ENCODE measurements at places on chromosomes 5 and 9. TPM values are rescaled to one million over a fixed set of nuclear protein-coding genes. Genes with fewer than 3 reads are reported as not detected.

UGCG gene
- total RNA-seq: 44.9 TPM

DNA sequence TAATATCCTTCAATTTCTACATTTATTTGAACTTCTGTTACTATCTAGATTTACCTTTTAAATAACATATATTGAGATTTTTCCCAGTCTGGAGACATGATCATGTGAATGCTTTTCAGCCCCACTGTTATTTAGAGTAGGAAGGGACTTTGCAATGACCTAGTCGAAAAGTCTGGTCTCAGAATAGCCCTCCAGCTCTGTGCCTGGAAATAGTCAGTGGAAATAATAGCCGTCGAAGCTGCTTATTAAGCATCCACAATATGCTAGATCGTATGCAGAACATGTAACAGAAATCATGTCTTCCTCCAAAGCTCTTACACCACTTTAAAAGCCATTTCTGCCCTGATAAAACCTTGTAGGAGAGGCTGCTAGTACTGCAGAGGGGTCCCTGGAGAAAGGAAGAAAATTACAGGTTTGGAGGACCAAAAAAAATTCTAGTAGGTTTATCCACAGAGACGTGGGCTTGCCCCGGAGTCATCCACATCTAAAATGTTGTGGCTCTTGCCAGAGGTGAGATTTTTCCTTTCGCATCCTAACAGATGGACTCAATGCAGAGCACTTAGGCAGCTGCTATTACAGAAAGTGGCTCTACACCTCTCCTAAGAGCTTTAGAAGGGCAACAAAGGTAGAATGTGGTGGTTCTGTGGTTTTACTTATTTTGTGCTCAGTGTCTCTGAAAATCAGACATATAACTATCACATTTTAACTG, 2.5 kb upstream of the FGF1 start:
- peaks cover 51% of the 10 kb centered on the region for H3K4me1 ChIP-seq
- no peak for DNase-seq
- H3K27me3 ChIP-seq: no peaks in the 10 kb centered on the region
- no peak overlapping the region for H3K27ac ChIP-seq
- no peak overlapping the region for H3K4me3 ChIP-seq

CCDC180 gene
- total RNA-seq: 7.1 TPM

DMRT3 gene
- not detected for total RNA-seq

ZNF367 gene
- 11.5 TPM for total RNA-seq

GRCh38 chr9:37967014-37967760, 63.3 kb upstream of the SLC25A51 start:
- no peaks in the 10 kb centered on the region for H3K4me1 ChIP-seq
- H3K36me3 ChIP-seq: no peaks in the 10 kb centered on the region
- no peak for DNase-seq
- H3K4me3 ChIP-seq: no peak overlapping the region
- no peaks in the 10 kb centered on the region for H3K27me3 ChIP-seq
- no peak overlapping the region for H3K27ac ChIP-seq
